ENCODE measurements at places on chromosomes 4 and X.

DNA sequence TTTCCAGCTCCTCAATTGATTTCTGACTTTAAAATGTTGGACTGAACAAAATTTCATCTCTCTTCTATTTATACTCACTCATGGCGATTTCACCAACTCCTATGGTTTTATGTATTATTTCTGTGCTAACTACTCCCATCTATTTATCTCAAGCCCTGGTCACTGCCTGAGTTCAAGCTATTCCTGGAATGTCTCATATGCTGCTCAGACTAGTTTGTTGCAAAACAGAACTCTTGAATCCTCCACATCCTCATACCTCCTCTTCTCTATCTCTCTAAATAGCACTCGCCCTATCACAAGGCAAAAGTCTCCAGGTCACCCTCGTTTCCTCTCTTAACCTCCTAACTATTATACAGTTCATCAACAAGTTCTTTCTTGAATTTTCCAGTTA lies 19.0 kb upstream of the DDX60 start:
- DNase-seq = no peak

DNA sequence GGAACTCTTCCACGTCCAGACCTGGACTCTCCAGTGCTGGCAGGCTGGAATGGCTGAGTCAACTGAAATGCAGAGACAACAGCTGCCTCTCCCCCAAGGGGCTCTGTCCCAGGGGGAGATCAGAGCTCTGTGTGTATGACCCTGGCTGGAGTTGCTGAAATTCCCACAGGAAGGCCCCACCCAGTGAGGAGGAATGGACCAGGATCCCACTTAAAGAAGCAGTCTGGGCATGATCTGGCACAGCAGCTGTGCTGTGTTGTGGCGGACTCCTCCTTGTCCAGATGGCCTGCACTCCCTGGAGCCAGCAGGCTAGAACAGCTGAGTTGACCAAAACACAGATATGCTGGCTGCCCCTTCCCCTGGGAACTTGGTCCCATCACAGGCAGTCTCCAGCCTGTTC lies 25.4 kb downstream of the C4orf17 start:
- DNase-seq = no peak

GRCh38 chr4:108355902-108356535 lies 187.3 kb upstream of the LEF1 start:
- DNase-seq = no peak

GRCh38 chr4:128416921-128417320 lies 129.3 kb upstream of the PGRMC2 start:
- no peak for DNase-seq

GRCh38 chr4:173012608-173013007 lies 156.0 kb upstream of the GALNT7 start:
- no peak for DNase-seq

Data from stimulated activated effector memory CD8-positive, alpha-beta T cell treated with anti-CD3 and anti-CD28 coated beads, Interleukin-12 subunit alpha, Interleukin-12 subunit beta, amount 100 ng/mL, for 72 hours (primary cell).